ENCODE measurements at places on chromosomes 7 and 10.

DNA sequence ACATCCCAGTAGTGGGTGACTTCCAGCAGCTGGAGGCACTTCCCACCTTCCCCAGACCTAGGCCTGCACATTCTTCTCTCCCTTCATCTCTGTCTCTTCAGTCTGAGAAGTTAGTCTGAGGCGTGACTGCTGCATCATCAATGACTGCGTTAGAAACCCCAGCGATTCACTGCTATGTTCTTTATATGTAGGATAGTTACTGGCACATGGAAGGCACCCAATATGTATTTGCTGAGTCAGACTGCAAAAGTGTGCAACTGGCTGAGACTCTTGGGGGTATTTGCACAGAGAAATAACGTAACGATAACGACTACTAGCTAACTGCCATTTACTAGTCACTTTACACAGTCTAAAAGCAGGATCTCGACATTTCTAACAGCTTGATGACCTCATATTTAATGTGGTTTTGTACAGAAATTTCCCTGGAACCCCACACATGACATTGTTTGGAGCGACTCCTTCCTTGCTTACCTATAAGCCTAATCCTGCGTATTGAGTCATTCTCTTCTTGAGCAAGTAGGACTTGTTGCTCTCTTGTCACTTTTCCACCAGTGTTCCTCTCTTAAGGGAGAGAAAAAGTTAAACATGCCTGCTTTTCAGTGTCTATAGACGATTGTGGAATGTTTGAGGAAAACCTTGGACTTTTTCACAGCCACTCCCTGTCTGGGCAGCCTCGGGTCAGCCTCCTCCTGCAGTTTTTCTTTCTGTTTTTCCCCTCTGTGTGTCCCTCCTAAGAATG lies 45.5 kb downstream of the THNSL1 start:
- DNase-seq, result no peak

- no peak for DNase-seq
Measured at GRCh38 chr10:74174521-74174920, 23.5 kb downstream of the ADK start.

DNA sequence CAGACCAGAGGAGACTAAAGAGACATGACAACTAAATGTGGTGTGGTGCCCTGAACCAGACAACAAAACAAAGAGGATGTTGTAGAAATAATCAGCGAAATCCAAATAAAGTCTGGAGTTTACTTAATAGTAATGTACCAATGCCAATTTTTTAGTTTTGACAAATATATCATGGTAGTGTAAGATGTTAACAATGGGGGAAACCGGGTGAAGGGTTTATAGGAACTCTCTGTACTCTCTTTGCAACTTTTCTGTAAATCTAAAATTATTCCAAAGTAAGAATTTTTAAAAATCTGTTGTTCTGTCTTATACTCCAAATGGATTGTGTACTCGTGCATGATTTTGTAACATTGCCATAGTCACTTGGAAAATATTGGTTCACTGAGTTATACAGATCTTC lies 129.3 kb downstream of the CNNM2 start:
- DNase-seq, result no peak

DNA sequence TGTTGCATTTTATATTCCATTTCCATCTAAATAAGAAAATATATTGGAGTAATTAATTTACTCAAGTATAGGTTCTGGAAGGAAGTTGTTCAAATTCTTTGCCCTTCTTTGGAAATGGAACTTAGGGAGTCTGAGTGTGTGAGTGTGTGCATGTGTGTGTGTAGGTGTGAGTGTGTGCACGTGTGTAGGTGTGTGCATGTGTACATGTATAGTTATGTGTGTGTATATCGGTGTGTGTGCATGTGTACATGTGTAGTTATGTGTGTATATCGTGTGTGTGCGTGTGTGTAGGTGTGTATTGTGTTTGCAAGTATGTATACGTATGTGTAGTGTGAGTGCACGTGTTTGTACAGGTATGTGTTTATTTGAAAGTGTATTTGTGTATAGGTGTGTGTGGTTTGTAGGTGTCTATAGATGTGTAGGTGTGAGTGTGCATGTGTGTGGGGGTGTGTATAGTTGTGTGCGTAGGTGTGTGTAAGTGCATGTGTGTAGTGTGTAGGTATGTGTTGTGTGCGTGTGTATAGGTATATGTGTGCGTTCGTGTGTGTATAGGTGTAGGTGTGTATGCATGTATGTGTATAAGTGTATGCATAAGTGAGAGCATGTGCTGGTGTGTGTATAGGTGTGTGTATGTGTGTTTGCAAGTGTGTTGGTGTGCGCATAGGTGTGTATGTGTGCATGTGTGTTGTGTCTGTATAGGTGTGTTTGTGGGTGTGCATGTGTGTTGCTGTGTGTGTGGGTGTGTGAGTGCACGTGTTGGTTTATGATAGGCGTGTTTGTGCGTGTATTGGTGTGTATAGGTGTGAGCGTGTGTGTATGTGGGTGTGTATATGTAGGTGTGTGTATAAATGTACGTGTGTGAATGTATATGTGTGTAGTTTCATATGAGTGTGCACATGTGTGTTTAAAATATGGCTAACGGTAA lies 266.2 kb downstream of the CAMK1D start:
- DNase-seq, result no peak

DNA sequence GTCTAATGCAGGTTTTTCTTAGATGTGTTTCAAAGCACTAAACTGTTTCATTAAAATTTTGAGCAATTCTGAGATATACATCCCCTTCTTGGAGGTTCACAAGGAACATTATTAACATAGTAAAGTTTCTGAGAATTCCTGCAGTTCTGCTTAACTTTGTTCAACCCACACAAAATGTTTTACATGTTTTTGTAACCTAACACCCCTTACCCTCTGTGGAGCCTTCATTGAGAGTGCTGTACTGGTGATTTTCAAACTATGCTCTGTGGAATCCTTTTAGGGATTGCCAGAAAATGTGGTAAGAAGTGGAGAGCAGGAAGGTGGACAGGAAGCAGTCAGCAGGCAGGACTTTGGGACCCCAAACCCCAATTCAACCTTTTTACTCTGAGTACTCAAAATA lies 53.6 kb upstream of the ABCB5 start:
- no peak for DNase-seq

- no peak for DNase-seq
Measured at GRCh38 chr7:28177836-28178235, 2.8 kb downstream of the JAZF1 start.
